Bronchial epithelial cell (primary cell): ENCODE measurements at places on chromosomes 5 and 9.

DNA sequence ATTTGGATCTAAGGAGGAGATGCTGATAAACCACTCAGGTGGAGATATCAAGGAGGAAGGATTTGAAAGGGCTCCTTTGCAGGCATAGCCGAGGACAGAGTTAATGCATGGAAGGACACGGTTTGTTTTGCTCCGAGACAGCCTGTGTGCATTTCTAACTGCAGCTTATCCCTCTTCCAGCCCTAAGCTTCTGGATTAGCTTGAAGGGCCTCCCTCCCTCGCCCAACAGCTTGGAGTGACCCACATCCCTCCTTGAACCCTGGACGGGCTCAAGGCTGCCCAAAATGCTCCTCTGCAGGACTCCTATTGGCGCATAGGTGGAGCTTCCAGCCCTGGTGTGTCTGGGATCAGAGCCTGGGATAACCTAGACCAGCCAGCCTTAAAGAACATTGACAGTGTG, 66.7 kb downstream of the PPARGC1B start:
- no peak for DNase-seq

- DNase-seq: peak; percentile 100
Observed at GRCh38 chr5:167699432-167699831, 592.0 kb upstream of the WWC1 start.

GRCh38 chr5:61678966-61679365, 346.9 kb downstream of the ZSWIM6 start:
- DNase-seq: no peak

- DNase-seq: no peak
Observed at GRCh38 chr5:1300581-1301083, 5.8 kb upstream of the TERT start.

DNA sequence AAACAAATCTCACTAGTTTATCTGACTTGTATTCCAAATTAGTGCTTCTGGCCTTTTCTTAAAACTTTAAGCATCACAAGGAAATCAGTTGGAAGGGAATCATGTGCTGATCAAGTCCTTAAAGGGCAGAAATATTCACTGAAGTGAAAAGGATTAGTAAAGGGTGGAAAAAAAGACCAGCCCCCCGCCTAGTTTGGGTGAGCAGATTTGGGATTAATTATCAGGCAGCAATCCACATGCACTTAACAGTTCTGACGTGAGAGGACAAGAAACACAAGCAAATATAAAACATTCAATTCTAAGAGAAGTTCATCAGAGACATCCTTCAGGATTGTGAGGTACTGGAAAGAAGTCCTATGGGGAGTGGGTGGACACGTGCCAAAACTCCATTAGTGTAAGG, at the start of gene TYRP1:
TSS of gene TYRP1 (plus strand) at position 245 of the 400 bp plus-strand sequence. CDS start 612 bp downstream, outside the sequence.
- DNase-seq: no peak

DNA sequence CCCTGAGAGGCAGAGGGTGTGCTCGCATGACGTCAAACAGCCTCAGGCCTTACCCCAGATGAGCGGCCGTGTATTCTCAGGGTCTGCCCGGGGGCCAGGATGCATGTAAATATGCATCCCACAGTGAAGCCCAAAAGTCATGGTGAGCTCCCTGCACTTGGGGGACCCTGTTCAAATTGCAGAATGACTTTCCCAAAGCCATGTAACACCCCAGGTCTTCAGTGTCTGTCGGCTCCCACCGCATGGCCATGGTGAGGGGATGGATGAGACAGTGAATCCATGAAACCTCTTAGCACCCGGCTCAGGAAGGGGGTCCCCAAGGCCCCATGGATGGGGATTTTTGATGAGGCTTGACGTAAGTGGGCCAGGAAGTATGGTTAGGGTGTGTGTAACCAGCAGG, 9.3 kb upstream of the COL5A1 start:
- no peak for DNase-seq

DNA sequence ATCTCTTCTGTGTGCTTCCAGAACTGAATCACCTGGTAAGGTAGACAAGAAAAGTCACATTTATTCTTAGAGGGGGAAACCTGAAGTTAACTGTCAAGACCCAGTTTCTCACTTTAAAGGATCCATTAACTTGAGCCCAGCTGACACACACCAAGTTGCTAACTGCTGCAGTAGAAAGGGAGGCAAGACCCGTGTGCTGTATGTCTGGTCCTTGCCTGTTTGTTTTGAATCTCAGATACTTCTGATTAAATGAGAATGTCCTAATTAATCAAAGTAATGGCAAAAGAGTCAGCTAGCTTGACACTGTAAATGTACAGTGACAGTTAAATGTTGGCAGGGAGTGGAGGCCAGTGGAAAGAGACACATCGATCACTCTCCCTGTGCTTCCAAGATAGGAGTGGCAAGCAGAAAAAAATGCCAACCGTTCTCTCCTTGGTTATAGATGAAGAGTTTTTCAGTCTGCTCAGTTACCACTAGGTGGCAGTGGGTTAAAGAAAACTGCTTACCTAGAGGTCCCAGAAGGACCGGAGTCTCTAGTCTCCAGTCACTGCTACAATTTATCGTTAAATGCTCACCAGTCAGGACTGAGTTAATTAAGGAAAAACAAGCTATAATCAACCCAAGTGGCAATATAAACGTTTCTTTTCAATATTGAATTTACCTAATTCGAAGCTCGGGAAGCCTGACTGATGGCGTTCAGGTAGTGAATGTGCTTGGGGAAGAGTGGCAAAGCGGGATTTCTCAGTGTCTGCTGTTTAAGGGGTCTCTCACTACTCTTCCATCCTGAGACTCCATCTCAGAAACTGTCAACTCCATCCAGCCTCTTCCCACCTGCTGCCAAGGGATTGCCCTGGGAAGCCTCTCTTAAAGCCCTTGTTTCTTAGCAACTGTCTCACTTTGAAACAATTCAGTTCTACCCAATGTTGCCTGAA, 18.4 kb downstream of the LSM11 start:
- DNase-seq: peak; percentile 69

- DNase-seq: no peak
Observed at GRCh38 chr5:179879003-179879689, 20.5 kb upstream of the MRNIP start.

DNA sequence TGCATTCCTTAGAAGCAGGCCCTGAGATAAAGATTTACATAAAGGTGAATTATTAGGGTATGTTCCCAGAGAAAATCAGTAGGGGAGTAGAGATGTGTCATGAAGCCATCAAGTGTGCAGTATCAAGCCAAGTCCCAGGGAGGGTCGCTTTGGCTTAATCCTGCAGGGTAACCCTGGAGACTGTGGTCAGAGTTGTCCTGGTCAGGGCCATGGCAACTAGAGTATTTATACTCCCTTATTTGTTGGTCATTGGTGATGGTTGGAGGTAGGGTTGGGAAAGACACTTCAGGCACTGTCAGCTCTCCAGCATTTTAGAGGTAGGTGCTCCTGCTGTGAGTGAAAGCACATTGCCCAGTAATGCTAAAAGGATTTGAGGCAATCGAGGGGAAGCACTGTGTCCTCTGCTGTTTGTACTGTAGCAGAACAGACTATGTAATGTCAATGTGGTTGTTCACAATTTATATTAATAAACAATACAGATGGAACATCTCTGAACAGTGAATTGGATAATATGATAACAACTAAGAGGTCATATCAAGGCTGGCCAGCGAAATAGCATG, 108.9 kb downstream of the GDNF start:
- DNase-seq: no peak

DNA sequence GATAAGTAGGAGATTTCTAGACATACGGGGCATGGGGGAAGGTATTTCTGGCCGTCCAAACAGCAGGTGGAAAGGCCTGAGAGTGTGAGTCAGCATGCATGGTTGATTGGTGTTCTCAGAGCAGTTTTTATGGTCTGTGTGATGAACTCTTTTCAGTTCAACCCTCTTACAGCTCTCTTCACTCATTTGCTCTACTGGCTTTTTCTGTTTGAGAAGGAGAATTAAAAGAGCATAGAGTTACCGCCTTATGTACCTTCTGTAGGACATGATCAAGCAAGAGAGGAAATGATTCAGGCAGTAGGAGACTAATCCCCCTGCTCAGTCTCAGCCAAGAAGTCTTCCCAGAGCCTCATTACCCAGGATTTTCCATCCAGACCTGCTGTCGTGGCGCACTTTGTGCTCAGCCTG, 92.4 kb downstream of the PRDM6 start:
- DNase-seq: peak; percentile 12

GRCh38 chr9:35051069-35051967, 21.1 kb downstream of the VCP start:
- peak; percentile 42 for DNase-seq

DNA sequence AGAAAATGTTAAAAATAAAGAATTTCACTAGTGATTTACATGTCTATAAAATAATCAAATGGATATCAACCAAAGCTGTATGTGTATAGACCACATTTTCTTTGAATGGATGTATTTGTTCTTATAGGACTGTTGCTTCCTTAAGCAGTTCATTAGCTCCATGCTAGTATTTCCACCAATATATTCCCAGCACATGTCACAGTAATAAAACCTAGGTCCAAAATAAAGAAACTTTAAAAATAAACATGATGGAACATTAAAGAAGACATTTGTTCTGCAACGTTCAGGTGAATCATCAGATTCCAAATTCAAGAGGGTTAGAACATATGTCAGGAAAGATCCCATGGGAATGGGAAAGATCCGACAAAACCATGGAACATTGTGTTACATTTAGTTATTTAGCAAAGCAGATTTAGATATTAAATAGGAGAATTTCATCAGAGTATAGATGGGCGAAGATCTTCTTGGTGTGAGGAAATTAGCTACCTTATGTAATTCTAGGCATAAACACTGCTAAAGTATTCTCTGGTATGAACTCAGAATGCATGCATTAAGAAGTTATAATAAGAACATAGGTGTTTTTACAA, 490.7 kb downstream of the CDH18 start:
- DNase-seq: no peak

GRCh38 chr5:147403651-147404640, 105.9 kb downstream of the DPYSL3 start:
- DNase-seq: peak; percentile 93

GRCh38 chr5:112192072-112192471, 227.0 kb downstream of the EPB41L4A start:
- no peak for DNase-seq

GRCh38 chr5:66143473-66144073, 527 bp upstream of the SREK1 start:
- DNase-seq: no peak

- no peak for DNase-seq
Observed at GRCh38 chr5:58018016-58018415, 441.9 kb downstream of the PLK2 start.

GRCh38 chr5:121949885-121950284, 11.9 kb upstream of the SRFBP1 start:
- peak; percentile 58 for DNase-seq

- no peak for DNase-seq
Observed at GRCh38 chr9:130220352-130220751, 45.2 kb upstream of the HMCN2 start.

- DNase-seq: no peak
Observed at GRCh38 chr5:65017636-65018035, 248.9 kb downstream of the CWC27 start.

DNA sequence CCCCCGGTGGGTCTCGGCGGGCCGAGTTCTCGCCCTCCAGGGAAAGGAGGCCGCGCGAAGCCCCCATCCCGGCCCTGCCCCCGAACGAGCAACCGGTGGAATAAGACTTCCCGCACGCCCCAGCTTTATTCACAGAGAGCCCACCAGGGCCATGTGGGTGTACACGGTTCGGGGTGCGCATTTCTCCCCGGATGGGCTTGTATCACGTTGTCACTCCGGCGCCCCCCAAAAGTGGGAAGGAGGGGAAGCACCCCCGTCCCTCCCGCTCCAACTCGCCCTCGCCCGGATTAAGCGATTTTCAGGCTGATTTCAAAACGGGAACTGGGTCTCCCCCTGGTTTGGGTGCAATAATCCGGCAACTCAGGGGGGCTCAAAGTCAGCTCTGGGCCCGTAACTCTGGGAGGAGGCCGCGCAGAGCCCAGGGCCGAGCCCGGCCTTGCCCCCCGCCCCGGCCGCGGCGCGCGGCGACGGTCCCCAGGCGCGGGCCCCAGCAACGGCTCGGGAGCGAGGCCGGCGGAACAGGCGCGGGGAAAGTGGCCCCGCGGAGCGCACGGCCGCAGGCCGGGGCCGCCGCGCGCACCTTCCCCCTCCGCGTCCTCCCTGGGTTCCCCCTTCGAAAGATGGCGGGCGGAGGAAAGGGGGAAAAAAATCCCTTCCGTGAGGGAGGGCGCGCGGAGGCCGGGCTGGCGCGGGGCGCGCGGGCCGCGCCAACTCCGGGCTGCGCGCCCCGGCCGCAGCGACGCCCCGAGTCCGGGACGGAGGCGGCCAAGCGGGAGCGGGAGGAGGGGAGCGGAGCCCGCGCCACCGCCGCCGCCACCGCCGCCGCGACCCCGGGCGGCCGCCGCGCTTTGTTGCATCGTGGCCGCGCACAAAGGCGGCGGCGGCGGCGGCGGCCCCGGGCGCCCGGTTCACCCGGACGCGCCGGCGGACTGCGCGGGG, 644 bp downstream of the BRD3 start:
- DNase-seq: no peak

GRCh38 chr5:143347046-143347445, 56.4 kb downstream of the NR3C1 start:
- no peak for DNase-seq

- no peak for DNase-seq
Observed at GRCh38 chr5:87413343-87413645, 564 bp upstream of the CCNH start.

DNA sequence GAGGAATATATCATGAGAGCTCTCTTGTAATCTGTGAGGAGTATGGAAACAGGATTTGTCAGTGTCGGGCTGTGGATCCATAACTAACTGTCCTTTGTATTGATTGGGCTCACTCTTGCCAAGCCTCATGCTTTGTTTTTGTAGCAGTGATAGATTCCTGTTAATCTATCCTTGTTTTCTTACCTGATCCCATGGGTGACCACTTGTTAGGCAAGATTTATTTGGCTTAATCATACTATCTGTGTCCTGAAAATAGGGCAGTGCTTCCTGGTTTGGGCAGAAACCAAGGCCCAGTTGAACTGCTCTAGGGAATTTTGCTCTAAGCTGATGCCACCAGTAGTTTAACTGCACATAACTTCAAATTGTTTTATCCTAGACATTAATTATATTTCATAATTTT, 6.1 kb downstream of the NDFIP1 start:
- no peak for DNase-seq

DNA sequence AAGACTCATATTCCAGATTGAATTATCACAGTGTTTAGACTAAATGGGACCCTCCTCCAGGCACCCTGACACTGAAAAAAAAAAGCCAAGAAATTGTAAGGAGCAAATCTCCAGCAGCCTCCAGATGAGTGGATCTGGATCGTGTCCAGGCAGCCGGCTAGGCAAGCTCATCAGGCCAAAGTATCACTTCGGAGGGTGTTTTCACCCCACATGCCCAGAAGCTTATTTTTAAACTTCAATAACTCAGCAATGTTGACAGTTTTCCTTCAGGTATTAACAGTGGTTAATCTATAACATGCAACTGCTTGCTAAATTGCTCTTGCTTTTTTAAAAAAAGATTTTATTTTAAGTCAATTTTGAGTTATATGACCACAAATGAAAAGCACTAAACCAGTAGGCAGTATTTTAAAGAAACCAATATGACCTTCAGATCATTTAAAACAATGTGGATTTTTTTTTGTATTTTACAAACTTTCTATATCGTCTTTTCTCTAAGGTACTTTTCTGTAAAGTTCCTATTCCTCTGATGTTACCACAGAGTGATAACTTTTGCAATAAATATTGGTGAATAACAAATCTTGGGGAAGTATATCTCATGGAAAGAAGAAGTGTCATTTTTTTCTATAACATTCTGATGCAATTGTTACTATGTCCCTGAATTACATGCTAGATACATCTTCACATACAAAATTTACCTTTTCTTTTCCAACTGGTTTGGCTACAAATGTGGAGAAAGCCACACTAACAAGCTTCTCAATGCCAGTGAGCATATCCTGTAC, 30.7 kb downstream of the ACOT12 start:
- no peak for DNase-seq
